HS-27A (cell line): ENCODE measurements at places on chromosomes 16 and 17.

GRCh38 chr17:68054296-68054900 lies 18.9 kb downstream of the KPNA2 start:
- no peak for DNase-seq

DNA sequence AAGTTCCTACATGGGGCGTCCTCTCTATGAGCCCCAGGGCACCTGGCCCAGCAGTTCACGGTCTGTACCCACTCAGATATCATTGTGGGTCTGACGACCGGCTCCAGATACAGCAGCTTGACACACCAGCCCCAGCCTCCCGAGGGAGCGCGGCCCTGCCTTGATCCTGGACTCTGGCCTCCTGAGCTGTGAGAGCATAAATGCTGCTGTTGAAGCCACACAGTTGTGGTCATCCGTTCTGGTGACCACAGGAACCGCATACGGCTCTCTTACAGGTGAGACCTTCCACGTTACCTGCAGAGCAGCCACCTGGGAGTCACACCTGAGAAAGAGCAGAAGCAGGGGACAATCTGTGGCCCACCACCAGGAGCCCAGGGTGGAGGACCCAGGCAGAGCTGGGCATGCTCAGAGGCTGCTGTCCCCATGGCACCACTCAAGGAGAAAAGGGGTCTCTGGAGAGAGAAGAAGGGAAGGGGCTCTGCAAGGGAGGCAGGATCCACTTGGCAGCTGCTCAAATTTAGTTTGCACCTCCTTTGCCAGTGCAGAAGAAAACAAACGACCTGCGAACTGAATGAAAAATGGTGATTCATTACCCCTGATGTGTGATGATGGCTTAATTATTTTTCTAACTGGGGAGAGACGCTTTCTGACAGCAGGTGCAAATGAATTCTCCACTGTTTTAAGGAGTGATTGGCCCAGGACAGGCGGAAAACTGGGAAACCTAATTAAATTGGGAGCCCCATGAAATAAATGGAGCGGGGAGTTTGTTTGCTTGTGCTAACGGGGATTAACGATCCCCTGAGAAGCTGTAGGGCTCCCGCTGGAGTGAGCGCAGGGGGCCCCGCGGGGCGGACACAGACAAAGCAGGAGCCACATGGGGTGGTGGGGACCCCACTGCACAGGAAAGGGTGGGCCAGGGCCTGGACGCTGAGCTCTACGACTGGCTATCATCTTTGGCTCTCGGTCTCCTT lies 208.9 kb downstream of the RBFOX3 start:
- DNase-seq = no peak

- DNase-seq = no peak
These were observed 8.3 kb downstream of the HAGH start for GRCh38 chr16:1818204-1818872.

GRCh38 chr17:73393962-73394361 lies 82.2 kb upstream of the CDC42EP4 start:
- DNase-seq = no peak

GRCh38 chr17:81364278-81365147 lies 30.7 kb upstream of the BAHCC1 start:
- DNase-seq = no peak

DNA sequence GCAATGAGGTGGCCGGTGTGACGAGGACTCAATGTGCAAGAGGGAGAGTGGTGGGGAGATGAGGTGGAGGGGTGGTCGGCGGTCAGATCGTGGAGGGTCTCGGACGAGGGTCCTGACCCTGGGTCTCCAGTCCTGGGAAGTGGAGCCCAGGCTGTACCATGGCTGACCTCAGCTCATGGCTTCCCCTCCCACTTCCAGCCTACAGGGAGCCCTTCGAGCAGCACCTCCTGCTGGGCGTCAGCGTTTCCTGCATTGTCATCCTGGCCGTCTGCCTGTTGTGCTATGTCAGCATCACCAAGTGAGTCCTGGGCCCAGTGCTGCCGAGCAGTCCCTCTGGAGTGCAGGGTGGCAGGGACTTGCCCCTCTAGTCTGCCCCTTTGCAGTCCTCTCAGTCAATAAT lies 41.8 kb downstream of the IL4R start:
- DNase-seq = no peak

DNA sequence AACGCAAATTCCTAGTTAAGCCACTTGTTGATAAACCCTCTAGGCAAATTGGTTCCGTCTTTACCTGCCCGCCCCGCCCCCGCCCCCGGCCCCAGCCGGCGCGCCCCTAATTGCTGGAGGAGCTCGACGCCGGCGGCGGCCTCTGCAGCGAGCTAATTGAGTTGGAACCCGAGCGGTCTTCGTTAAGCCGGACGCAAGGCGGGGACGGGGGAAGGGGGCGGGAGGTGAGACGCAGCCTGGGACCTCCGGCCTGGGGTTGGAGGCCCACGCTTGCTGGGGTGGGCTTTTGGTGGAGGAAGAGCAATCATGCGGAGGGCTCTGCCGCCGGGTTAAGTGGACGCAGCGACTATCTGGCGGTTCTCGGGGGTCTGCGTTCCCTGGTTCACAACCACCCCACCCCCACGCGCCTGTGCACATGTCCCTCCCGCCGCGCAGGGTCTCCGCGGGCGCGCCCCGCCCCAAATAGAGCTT lies 12.7 kb upstream of the FOXF1 start:
- no peak for DNase-seq
